Suprapubic skin (tissue), 4 donors: ENCODE measurements at places on chromosomes 4 and X. TPM values are rescaled to one million over a fixed set of nuclear protein-coding genes. Genes with fewer than 3 reads are reported as not detected.

MAPK10 gene
- total RNA-seq = 2.0 TPM

STPG2 gene
- total RNA-seq = 0.26 TPM

RAPGEF2 gene
- 62.4 TPM for total RNA-seq

TLR2 gene
- total RNA-seq = 13.1 TPM

CENPE gene
- 2.0 TPM for total RNA-seq

GRCh38 chr4:97987019-97987648, 156.1 kb downstream of the STPG2 start:
- no peak for DNase-seq

DNA sequence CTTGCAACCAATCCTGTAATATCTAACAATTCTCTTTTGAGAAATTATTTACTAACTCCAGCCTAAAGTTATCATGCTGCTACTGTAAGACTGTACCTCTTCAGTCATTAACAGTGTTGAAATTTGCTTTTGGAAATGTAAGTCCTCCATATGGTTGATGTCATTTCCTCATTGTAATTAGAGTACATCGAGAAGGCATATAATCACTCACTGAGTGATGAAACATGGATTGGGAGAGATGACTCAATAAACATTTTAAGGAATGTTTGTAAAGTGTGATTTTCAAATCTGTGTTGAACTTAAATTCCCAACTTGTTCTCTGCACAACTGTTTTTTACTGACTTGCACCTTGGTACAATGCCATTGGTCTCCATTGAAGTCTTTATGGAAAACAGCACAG, 61.2 kb downstream of the HMGB2 start:
- DNase-seq = no peak

GRCh38 chr4:147526272-147526654, 45.4 kb downstream of the EDNRA start:
- no peak for DNase-seq

- DNase-seq = no peak
Observed at GRCh38 chrX:132488180-132488705, 595 bp downstream of the MBNL3 start.

GRCh38 chrX:100830143-100830542, 10.0 kb downstream of the CSTF2 start:
- no peak for DNase-seq

- DNase-seq = no peak
Observed at GRCh38 chr4:72709475-72709874, 140.5 kb upstream of the ADAMTS3 start.

GRCh38 chr4:166798126-166798525, 436.2 kb downstream of the SPOCK3 start:
- DNase-seq = no peak

- DNase-seq = peak; percentile 80
Observed at GRCh38 chrX:150365990-150366911, 3.1 kb downstream of the MAMLD1 start.
